NCI-H446 treated with DMSO at 0.1 percent for 48 hours (cell line): ENCODE measurements at places on chromosomes 12 and 14.

DNA sequence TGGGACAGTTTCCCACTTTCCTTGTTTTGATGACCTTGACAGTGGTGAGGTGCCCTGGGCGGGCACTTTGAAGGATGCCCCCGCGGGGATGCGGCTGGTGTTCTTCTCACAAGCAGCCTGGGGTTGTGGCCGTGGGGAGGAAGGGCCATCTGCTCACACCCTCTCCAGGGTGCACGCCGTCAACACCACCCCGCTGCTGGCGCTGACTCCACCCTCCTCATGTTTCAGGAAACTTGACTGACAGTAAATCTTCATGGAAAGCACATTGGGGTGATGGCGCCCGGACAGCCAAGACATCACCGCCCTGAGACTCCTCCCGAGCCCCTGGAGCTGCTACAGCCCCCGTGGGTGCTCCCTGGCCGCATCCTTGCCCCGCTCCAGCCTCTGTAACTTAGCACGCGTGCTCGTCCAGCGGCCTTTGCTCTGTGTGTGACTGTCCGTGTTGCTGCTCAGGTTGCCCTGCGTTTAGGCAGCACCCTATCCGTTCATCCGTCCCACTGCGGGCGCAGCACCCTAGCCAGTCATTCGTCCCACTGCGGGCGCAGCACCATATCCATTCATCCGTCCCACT lies 150.2 kb upstream of the C14orf180 start:
- DNase-seq: no peak

GRCh38 chr12:88870000-88870737 lies 289.9 kb upstream of the KITLG start:
- DNase-seq: no peak

- DNase-seq: no peak
Measured at GRCh38 chr14:104121142-104121541, 17.2 kb upstream of the KIF26A start.

DNA sequence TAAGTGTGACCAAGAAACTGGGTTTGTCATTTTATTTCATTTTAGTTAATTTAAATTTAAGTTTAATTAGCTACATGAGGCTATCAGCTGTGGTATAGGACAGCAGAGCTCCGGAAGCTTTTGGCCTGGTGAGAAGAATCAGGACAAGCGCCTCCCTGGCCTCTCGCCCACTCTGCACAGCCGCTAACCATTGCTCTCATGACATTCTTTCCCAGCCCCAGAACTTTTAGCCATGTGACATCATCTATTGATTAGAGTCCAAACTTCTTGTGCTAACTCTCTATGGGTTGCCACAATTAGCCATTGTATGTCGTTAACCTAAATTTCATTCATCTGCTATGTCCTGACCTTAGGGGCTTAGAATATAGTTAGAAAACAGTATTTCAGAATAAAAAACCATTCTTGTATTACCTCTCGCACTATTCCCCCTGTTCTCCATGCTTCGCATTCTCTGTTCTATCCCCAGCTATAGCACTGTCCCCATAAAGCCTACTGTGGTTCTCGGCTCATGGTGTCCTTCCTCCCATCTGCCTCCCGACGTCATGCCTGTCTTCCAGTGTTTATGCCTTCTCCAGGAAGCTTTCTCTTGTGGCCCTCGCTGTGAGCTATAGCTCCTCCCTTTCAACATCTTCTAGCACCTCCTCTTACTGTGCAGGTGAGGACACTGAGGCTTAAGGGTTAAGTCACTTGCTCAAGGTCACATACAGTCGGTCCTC lies 23.5 kb downstream of the SSH1 start:
- no peak for DNase-seq

- no peak for DNase-seq
Measured at GRCh38 chr12:92546635-92547348, 156.0 kb upstream of the PLEKHG7 start.

DNA sequence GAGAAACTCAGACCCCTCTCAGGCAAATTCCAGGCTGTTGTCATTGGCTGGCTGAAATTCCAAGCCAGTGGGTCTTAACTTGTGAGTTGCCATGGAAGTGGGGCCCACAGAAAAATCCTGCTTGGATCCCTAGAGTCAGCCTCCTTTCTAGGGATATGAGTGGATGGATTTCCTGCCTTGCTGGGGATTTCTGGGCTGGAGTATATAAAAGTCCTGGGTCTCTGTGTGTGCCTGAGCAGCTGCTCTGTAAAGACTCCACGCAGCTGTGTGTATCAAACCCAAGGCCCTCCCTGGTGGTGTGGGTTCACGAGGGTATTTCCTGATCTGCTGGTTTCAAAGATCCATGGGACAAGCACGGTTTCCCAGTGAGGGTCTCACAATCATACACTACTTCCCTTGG lies 1077.1 kb downstream of the SLC16A7 start:
- no peak for DNase-seq

DNA sequence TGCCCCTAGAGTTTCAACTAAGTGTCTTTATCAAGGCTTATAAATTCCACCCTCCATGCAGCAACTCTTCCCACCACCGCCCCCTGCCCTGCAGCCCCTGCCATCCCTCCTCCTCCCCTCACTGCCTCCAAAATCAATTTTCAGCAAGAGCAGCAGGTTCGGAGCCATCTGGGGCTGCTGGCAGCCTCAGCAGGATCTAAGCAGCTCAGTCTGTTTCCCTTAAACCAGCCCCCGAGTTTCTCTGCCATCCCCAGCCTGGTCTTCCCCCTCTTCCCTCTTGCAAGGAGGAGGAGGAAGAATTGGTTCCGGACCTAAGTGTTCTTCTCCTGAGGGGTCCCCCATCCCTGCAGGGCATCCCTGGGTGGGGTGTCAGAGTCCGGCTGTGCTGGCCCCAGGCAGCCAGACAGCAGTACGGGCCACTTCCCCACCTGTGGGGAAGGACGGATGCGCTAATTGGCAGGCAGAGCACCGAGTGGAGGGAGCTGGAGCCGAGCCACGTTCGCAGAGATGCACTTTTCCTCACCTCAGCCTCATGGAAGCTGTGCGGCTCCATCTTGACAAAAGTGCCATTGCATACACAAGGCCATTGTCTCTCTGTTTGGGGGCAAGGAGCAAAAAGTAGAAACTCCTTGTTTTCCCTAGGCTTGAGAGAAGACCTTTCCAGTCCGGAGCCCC lies 189.3 kb downstream of the KCNA5 start:
- peak; percentile 46 for DNase-seq

DNA sequence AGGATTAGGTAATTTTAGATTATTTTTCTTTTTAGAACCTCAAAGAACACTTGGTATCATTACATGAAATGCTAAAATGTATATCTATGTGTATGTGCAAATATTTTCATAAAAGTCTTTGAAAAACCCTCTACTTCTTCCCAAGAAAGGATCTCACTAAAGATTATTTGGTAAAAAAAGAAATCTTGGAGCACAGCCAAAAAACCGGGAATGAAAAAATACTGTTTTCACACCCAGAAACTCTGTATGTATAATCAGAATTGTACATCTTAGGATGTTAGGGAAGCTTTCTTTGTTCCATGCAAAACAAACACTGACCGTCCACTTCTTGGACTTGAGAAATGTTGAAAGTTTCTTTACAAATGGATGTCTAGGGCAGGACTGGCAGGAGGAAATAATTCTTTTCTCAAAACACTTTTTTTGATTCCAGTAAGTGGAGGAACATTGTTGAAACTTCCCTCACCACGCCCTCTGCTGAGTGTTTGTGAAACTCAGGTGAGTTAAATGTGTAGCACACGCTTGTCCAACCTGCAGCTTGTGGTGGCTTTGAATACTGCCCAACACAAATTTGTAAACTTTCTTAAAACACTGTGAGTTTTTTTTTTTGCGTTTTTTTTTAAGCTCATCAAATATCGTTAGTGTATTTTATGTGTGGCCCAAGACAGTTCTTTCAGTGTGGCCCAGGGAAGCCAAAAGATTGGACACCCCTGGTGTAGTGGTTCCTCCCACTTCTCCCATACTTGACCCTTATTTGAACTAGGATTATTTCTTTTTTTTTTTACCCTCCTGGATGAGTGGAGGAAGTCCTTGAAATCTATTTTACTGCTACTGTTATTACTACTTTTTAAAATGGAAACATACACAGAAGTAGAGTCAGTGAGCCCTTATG lies 26.6 kb downstream of the FBXO34 start:
- DNase-seq: no peak

- no peak for DNase-seq
Measured at GRCh38 chr12:45959728-45960127, 30.6 kb downstream of the SCAF11 start.

- DNase-seq: no peak
Measured at GRCh38 chr12:42288544-42288943, 37.4 kb downstream of the ZCRB1 start.

GRCh38 chr14:73489481-73490175 lies 1.1 kb upstream of the RIOX1 start:
- DNase-seq: no peak

DNA sequence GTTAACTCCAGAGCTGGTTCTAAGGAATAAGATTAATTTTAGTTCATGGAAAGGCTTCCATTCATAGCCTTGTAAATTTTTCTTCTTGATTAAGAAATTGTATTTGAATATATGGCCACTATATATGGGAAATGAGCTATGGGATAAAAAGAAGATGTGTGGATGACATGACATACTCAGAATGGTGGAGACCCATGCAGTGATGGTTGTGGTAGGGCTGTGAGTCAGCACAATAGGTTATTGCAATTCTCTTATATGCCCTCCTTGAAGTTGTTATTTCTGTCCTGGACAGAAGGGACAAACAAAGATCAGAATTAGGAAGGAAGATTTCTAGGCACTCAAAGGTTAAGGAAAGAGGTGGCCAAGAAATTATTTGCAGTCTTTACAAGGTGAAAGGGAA lies 21.5 kb downstream of the RASSF9 start:
- no peak for DNase-seq
